ENCODE measurements at places on chromosomes 5 and 9.
A peak's percentile ranks its signal among the peaks of the same experiment; 100 is the strongest.

- no peak for ATAC-seq
Observed at GRCh38 chr9:3413984-3414383, 111.8 kb downstream of the RFX3 start.

GRCh38 chr9:129230302-129230701 is 52.2 kb upstream of the IER5L start:
- no peak for ATAC-seq

DNA sequence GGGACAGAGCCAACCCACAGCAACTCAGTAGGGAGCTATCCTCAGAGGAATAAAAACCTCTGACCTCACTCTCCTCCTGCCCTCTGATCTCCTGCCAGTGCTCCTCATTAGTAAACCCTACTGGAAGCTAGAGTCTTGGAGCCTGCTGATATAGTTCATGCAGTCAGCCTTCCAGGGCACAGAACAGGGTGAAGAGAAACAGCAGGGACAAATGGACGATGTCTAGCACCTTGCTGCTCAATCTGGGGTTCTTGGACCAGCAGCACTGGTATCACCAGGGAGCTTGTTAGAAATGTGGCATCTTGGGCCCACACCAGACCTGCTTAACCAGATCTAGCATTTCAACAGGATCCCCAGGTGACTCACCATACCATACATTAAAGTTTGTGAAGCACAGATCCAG is 5.5 kb upstream of the GALNT12 start:
- ATAC-seq, result peak; percentile 89

DNA sequence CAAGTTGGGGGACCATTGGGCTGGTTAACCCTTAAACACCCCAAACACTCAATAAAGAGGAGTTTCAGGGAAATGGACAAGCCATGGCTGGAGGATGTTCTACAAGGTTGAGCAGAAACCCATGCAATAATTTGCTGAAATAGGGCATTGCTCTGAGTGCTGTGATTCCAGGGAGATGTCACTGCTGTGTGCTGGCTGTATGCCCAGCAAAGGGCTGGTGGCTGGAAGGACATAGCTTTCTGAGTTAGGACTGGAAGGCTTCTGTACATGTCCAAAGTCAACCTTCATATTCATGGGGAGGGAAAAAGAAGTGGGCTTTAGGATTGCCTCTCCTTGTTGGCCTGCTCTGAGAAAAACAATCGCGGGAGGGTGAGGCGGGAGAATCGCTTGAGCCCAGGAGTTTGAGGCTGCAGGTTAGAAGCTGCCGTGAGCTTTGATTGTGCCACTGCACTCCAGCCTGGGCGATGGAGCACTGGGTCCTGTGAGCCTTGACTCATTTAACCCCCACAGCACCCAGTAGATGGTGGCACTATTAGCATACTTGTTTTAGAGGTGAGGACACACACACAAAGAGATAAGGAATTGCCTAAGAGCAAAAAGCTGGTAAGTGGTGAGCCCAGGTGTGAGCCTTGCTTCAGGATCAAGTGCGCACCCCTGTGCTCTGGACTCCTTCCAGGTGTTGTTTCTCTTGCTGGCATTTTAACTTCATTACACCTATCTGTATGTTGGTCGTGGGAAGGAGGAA is 20.4 kb downstream of the IL12B start:
- ATAC-seq, result no peak

DNA sequence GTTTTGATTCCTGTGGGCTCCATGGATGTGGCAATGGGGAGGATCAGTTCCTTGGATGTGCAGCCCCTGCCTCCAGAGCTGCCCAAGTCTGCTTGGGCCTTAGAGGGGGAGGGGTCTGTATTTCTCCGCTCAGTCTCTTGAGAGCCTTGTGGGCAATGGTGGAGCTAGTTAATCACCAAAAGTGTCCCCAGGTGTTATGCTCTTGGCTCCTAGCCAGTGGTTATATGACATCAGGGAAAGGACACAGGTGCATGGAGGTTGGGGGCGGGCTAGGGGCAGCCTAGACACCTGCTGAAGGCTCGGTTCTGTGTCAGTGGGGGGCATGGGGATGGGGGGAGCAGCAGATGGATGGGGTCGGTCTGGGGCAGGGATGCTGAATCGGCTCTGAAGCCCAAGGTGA is 12.4 kb upstream of the ARAP3 start:
- no peak for ATAC-seq

- no peak for ATAC-seq
Observed at GRCh38 chr9:132003896-132004295, 75.8 kb downstream of the MED27 start.

- ATAC-seq, result no peak
Observed at GRCh38 chr9:80811656-80812055, 877.7 kb downstream of the TLE1 start.

DNA sequence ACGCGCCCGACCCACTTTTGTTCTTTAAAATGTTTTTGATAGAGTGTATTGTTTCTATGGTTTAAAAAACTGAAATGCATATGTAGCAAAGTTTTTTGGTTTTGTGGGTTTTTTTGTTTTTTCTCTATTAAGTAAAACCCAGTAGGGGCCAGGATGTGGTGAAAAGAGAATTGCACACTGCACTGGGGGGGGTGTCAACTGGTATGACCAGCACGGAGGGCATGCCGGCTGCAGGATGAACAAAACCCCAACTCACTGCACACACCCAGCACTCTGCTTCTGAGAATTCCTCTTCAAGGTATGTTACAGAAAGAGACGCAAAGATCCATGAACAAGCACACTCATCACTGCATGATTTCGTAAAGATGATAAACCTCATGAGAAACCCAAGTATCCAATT is 75.0 kb downstream of the STK10 start:
- ATAC-seq, result peak; percentile 38

GRCh38 chr5:178336889-178337288 is 104.3 kb upstream of the PHYKPL start:
- ATAC-seq, result no peak

DNA sequence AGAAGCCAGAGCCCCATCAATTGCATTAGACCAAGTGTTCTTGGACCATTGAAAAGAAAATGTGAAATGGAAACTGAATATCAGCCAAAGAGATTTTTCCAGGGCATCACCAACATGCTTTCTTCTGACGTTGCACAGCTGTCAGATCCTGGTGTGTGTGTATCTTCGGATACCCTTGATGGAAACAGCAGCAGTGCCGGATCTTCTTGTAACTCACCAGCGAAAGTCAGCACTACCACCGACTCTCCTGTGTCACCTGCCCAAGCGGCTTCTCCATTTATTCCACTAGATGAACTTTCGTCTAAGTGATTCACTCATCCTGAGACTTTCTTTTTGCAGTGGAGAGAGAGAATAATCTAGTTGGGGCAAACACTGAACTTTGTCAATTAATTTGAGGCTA is 75.7 kb downstream of the PIP5K1B start:
- no peak for ATAC-seq

- ATAC-seq, result no peak
Observed at GRCh38 chr9:124297915-124298645, 40.3 kb downstream of the NEK6 start.

GRCh38 chr9:122005597-122005996 is 87.5 kb downstream of the TTLL11 start:
- ATAC-seq, result peak; percentile 67

DNA sequence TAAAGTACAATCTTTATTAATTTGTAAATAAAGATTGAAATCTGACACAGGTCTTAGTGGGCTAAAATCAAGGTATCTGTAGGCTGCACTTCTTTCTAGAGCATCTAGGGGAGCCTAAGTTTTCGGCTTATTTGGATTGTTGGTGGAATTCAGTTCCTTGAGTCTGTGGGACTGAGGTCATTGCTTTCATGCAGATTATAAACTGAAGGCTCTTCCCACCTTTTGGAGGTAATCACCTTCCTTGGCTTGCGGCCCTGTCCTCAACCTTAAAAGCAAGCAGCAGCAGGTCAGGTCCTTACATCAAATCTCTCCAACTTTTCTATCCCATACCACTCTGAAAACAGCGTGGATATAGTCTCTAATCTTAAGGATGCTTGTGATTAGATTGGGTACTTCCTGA is 25.9 kb downstream of the MAT2B start:
- ATAC-seq, result no peak

GRCh38 chr9:133112663-133113026 is 8.4 kb downstream of the RALGDS start:
- peak; percentile 16 for ATAC-seq

DNA sequence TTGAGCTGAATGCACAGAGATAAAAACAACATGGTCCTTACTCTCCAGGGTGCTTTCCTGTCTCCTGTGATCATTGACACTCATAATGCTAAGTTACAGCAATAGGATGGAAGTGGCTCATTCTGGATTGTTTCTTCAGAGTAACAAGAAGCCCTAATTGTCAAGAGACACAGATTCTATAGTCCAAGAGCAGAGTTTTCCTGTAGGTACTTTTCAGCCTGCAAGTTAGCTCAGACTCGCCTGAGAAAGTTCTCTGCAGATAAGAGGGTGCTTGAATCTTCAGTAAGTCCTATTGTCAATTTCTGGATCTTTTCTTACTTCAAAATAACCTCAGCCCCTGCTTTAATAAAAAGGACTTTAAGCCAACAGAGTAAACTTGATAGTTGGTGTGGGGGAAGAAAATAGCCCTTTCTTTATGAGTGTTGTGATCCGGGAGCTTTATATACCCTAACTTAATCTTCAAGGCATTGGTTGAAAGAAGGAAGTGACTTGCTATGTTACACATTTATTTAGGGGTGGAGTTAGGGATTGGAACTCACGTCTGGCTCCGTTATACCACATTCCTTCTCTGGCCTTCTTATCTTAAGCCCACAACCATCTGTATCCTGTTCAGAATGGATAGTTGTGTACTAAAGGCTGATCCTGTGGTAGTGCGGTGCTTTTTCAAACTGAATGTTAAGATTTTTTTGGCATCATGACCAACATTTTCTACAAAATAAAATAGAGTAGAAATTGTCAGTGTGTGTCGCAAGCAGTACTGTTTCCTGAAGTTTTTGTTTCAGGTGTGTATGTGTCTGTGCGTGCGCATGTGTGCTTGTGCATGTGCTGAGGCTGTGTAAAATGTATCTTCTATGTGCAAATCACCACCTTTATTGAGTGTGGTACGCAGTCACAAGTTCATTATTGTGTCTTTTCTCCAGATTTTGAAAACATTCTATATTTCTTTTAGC is 173.9 kb downstream of the WDR70 start:
- peak; percentile 33 for ATAC-seq

GRCh38 chr5:169710675-169711074 is 73.6 kb downstream of the DOCK2 start:
- ATAC-seq, result no peak

DNA sequence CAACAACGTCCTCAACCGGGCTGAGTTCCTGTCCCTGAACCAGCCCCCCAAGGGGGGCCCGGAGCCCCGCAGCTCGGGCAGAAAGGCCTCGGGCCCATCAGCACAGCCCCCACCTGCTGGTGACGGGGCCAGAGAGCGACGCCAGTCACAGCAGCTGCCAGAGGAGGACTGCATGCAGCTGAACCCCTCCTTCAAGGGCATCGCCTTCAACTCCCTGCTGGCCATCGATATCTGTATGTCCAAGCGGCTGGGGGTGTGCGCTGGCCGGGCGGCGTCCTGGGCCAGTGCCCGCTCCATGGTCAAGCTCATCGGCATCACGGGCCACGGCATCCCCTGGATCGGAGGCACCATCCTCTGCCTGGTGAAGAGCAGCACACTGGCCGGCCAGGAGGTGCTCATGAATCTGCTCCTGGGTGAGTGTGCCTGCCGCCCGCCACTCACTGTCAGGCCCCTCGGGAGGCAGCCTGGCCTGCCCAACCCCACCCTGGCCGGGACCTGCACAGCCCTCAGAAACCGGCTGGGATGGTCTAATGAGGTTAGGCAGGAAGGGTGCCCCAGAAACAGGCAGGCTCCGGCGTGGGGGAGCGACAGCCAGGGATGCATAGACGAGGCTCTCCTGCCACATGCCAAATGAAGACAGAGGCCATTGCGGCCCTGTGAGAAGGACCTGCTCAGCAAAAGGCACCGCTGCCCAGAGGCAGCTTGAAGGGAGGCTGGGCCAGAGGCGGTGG is 678 bp downstream of the PLPP7 start:
- ATAC-seq, result no peak

- ATAC-seq, result peak; percentile 71
Observed at GRCh38 chr9:1604942-1605560, 410.1 kb upstream of the SMARCA2 start.

GRCh38 chr5:154313360-154314017 is 123.0 kb downstream of the GALNT10 start:
- no peak for ATAC-seq

GRCh38 chr5:162817364-162817763 is 620.0 kb upstream of the CCNG1 start:
- ATAC-seq, result no peak

GRCh38 chr9:468766-469426 is 254.2 kb downstream of the DOCK8 start:
- no peak for ATAC-seq

- ATAC-seq, result peak; percentile 51
Observed at GRCh38 chr5:150272531-150272930, 17.0 kb downstream of the CAMK2A start.
